ENCODE measurements at places on chromosomes 11 and 22. TPM values are rescaled to one million over a fixed set of nuclear protein-coding genes. Genes with fewer than 3 reads are reported as not detected.

- no peaks in the 10 kb centered on the region for H3K27me3 ChIP-seq
- no peaks in the 10 kb centered on the region for H3K36me3 ChIP-seq
- H3K4me3 ChIP-seq = no peak overlapping the region
- no peaks in the 10 kb centered on the region for H3K4me1 ChIP-seq
Measured at GRCh38 chr22:20174785-20175596, 24.1 kb upstream of the CCDC188 start.

DNA sequence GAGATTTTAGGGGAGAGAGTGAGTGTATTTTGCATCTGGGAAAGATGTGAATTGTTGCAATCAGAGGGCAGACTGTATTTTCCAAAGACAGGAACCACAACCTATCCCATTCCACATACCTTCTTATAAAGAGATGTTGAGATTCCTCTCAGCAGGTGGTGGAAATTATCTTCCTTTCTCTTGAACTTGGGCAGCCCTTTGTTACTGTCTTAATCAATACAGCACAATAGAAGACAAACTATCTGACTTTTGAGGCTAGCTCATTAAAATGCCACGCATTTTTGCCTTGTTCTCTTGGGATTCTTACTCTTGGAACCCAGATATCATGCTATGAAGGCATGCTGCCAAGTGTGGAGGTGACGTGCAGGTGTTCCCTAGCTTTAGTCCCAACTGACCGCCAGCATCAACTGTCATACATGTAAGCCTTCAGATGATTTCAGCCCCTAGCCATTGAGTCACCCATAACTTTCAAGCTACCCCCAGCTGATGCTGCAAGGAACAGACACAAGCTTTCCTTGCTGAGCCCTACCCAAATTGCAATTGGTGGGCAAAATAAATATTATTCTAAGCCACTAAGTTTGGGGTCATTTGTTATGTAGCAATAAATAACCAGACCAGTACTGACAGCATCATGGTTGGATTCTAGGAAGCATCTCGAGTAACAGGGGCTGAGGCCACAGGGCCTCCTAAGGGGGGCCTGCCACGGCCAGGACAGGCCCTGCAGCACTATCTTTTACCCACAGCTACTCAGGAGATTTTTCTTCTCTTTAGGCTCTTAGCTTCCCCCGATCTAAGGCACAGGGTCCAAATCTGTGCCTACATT, 63.0 kb downstream of the RPL27A start:
- no peak for DNase-seq
- no peaks in the 10 kb centered on the region for H3K36me3 ChIP-seq
- H3K4me3 ChIP-seq = no peak overlapping the region
- H3K4me1 ChIP-seq = peaks cover 9% of the 10 kb centered on the region
- peaks cover 16% of the 10 kb centered on the region for H3K27me3 ChIP-seq
- no peak overlapping the region for H3K27ac ChIP-seq

- no peak overlapping the region for H3K27ac ChIP-seq
- H3K4me3 ChIP-seq = no peak overlapping the region
- peaks cover 13% of the 10 kb centered on the region for H3K27me3 ChIP-seq
- H3K36me3 ChIP-seq = no peaks in the 10 kb centered on the region
Measured at GRCh38 chr11:130413405-130414106, 14.9 kb downstream of the ADAMTS8 start.

Gene CEND1
- 0.50 TPM for total RNA-seq

Gene CATSPERZ
- total RNA-seq = 0.39 TPM

Gene OR8D4
- total RNA-seq = not detected

Gene NRGN
- total RNA-seq = 13.5 TPM

Data from activated CD4-positive, alpha-beta T cell treated with anti-CD3 and anti-CD28 coated beads for 36 hours (primary cell).